ENCODE measurements at places on chromosomes 4 and X. TPM values are rescaled to one million over a fixed set of nuclear protein-coding genes. Genes with fewer than 3 reads are reported as not detected.

FAM9B gene
- 4.4 TPM for total RNA-seq

FAM133A gene
- 0.30 TPM for total RNA-seq

DNA sequence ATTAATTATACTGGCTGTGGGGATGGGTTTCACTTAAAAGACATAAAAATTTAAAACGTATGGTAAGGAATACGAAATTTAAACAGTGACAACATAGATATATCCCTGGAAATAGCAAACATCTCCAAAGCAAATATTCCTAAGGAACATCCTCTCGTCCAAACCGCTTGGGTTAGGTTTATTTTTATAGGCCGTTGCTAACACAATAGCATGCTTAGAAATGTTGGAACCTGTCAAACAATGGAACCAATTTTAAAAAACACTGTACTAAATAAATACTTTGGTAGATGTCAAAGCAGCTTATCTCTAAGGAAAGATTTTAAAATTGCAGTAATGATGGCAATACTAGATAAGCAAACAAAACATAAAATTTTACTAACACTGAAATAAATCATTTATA lies 45.4 kb downstream of the SEC24D start:
- H3K27ac ChIP-seq = peak overlapping the region; percentile 20
- no peaks in the 10 kb centered on the region for H3K27me3 ChIP-seq

GRCh38 chr4:155399974-155400697 lies 23.4 kb upstream of the MAP9 start:
- no peaks in the 10 kb centered on the region for H3K4me1 ChIP-seq
- H3K4me3 ChIP-seq = no peak overlapping the region
- DNase-seq = no peak
- no peaks in the 10 kb centered on the region for H3K36me3 ChIP-seq
- no peaks in the 10 kb centered on the region for H3K27me3 ChIP-seq

DNA sequence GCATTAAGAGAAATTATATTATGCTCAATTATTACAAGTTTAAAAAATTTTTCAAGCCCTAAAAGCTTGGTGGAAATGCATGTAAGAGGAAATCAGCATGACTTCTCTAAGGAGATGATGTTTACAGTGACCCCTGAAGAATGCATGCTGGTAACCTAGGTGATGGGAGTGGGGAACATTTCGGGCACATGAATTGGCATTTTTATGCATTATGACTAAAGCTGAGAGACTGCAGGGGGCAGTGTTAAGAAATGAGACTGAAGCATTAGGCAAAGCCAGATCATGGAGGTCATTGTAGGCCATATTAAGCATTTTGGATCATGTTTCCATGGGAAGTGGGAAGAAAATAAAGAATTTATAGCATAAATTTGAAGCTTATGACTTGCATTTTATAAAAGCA lies 421.3 kb downstream of the FAT4 start:
- no peak overlapping the region for H3K27ac ChIP-seq
- H3K36me3 ChIP-seq = no peaks in the 10 kb centered on the region
- no peaks in the 10 kb centered on the region for H3K4me1 ChIP-seq
- H3K27me3 ChIP-seq = no peaks in the 10 kb centered on the region
- H3K4me3 ChIP-seq = no peak overlapping the region

GRCh38 chr4:176882206-176882605 lies 89.5 kb upstream of the VEGFC start:
- no peaks in the 10 kb centered on the region for H3K4me1 ChIP-seq
- no peaks in the 10 kb centered on the region for H3K36me3 ChIP-seq
- H3K27ac ChIP-seq = no peak overlapping the region
- H3K4me3 ChIP-seq = no peak overlapping the region

Data from uterus (tissue), 4 donors.